Astrocyte (in vitro differentiated cells and primary cell): ENCODE measurements at places on chromosomes 6 and 20. TPM values are rescaled to one million over a fixed set of nuclear protein-coding genes. Genes with fewer than 3 reads are reported as not detected.

DNA sequence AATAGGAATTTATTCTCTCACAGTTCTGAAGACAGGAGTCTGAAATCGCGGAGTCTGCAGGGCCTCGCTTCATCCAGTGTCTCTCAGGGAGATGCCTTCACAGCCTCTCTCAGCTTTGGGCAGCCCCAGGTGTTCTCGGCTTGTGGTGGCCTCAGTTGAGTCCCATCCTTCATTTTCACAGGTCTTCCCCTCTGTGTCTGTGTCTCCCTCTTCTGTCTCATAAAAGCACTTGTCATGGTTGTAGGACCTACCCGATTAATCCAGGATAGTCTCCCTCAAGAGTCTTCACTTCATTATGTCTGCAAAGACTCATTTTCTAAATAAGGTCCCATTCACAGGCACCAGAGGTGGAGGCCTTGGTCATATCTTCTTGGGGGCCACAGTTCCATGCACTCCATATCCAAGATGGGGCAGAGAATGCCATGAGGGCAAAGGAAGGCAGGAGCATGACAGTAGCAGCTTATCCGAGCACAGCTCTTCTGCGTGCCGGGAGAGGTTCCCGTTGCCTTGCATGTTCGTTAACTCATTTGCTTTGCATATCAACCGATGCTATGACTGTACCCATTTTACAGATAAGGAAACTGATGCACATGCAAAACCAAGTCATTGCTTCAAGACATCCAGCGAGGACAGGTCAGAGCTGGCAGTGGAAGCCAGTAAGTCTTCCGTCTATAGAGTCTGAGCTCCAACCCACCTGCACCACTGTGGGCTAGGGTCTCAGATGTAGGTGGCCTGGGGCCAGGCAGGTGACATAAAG, 363.8 kb upstream of the SULF2 start:
- no peaks in the 10 kb centered on the region for H3K4me1 ChIP-seq
- no peak overlapping the region for H3K4me3 ChIP-seq
- peaks cover 33% of the 10 kb centered on the region for H3K27me3 ChIP-seq

DNA sequence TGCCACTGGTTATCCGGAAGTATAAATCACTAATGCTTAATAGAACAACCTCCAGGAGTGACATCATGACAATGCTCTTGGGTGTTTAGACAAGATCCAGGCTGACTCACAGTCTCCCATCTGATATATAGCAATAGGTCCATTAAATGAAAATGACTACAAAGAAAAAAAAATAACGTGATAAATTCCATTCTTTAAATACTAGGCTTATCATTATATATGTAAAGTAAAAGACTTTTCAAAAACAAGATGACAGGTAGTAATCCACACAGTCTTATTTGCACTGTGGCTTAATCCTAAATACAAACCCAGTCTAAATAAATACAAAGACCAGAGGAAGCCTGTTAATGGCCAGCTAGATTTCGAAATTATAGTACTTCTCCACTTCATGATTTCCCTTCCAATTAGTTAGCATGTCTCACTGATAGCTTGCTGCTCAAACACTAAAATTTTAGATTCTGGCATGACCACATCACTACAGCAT, 149.1 kb upstream of the BEND3 start:
- H3K36me3 ChIP-seq: no peaks in the 10 kb centered on the region
- no peaks in the 10 kb centered on the region for H3K27me3 ChIP-seq
- no peak overlapping the region for H3K4me3 ChIP-seq
- H3K27ac ChIP-seq: no peak overlapping the region

DNA sequence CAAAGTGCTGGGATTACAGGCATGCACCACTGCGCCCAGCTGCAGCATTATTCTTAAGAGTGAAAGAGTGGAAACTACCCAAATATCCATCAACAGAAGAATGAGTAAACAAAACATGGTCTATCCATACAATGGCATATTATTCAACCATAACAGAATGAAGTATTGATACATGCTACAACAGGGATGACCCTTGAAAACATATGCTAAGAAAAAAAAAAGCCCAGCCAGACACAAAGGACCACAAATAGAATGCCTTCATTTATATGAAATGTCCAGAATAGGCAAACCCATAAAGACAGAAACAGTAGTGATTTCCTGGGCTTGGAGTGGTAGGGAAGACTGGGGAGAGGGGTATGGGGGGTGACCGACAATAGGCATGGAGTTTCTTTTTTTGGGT, 7.1 kb downstream of the TUBB2B start:
- no peak for DNase-seq

- H3K4me1 ChIP-seq: peaks cover 5% of the 10 kb centered on the region
- H3K27ac ChIP-seq: peak overlapping the region; percentile 61
- no peak for DNase-seq
- peaks cover 2% of the 10 kb centered on the region for H3K27me3 ChIP-seq
These were observed 18.8 kb upstream of the RALGAPA2 start for GRCh38 chr20:20731000-20731944.

DNA sequence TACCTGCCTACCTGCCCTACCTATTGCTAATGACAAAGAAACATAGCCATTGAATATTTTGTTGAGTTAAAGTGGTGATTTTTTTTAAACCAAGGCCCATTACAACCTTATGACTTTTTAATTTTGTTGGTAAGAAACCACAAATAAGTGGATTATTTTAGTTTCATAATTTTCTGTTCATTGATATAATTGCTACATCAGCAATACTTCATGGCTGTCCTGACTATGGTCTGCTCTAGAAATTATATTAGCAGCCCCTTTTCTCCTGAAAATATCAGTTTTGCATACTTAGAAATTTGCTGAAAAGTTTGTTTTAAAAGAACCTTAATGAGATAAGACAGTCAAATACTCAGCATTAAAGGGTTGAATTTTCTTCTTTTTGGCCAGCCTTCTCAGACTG, 106.5 kb downstream of the HIVEP1 start:
- peaks cover 22% of the 10 kb centered on the region for H3K36me3 ChIP-seq
- DNase-seq: no peak
- no peak overlapping the region for H3K4me3 ChIP-seq

The TNFRSF6B gene
- 2.0 and 2.8 TPM in 2 replicates for total RNA-seq

DNA sequence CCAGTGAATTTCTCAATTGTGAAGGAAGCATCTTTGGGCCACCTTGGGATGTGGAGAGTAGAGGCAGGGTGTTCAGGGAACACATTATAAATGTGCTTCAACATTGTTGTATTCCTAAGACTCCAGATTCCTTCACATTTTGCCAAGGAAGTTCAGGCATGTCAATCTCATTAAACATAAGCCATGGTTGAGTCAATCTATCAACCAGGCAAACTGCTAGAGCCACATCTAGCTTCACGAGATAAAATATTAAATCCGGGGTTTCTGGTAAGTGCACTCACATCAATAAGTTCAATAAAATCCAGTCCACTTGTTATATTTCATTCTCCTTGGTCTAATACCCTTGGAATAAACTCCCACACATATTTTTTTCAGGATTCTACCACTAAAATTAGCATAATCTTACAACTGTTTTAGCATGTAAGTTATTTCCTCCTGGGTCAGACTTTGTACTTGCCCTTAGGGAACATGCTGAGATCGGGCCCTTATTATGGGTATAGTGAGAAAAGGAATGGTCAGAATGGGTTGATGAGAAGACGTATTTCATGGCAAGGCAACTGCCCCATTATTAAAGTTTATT, 93.6 kb downstream of the ADTRP start:
- no peak overlapping the region for H3K4me3 ChIP-seq
- no peaks in the 10 kb centered on the region for H3K27me3 ChIP-seq
- H3K36me3 ChIP-seq: no peaks in the 10 kb centered on the region
- H3K27ac ChIP-seq: no peak overlapping the region

DNA sequence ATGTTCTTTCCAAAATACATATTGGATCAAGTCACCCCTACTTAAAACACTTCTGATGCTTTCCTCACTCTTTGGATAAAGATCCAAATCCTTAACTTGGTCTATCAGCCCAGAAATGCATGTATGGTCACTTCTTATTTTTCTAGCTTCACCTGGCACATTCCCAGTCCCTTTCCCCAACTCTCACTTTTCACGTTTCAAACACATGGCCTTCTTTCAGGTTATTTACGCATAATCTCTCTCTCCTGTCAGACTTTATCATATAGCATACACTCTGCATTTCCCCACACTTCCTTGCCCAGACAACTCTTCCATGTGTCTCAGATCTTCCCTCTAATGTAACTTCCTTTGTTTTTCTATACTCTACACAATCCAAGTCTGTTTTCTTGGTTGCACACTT, 12.8 kb downstream of the PHIP start:
- H3K27me3 ChIP-seq: no peaks in the 10 kb centered on the region
- H3K27ac ChIP-seq: no peak overlapping the region
- H3K36me3 ChIP-seq: peaks cover 3% of the 10 kb centered on the region
- DNase-seq: no peak

DNA sequence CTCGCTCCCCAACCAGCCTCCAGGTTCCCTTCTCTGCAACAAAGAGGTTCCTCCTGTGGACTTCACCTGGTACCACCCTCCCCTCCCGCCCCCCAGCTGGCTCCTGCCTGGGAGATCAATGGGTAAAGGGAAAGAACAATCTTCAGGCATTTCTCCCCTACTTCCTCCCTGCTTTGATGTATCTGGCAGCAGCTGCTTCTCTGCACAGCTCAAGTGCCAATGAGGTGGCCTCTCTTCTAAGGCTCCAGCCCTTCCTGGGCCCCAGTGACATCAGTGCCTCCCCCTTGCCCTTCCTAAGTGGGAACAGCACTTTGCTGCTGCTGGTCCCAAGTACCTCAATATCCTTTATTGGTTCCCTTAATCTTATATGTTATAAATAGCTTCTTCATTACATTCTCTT, 23.5 kb downstream of the MOCS1 start:
- no peak overlapping the region for H3K4me3 ChIP-seq
- no peak for DNase-seq
- no peaks in the 10 kb centered on the region for H3K27me3 ChIP-seq
- H3K36me3 ChIP-seq: no peaks in the 10 kb centered on the region
- H3K27ac ChIP-seq: no peak overlapping the region
- H3K4me1 ChIP-seq: no peaks in the 10 kb centered on the region

GRCh38 chr6:128676456-128676855, 156.1 kb upstream of the PTPRK start:
- no peaks in the 10 kb centered on the region for H3K36me3 ChIP-seq
- DNase-seq: no peak
- H3K4me3 ChIP-seq: no peak overlapping the region
- H3K27ac ChIP-seq: no peak overlapping the region

- DNase-seq: peak; percentile 70
- peaks cover 28% of the 10 kb centered on the region for H3K36me3 ChIP-seq
- no peak overlapping the region for H3K27ac ChIP-seq
- no peaks in the 10 kb centered on the region for H3K27me3 ChIP-seq
These were observed 44.1 kb downstream of the NKX2-4 start for GRCh38 chr20:21353236-21353635.

DNA sequence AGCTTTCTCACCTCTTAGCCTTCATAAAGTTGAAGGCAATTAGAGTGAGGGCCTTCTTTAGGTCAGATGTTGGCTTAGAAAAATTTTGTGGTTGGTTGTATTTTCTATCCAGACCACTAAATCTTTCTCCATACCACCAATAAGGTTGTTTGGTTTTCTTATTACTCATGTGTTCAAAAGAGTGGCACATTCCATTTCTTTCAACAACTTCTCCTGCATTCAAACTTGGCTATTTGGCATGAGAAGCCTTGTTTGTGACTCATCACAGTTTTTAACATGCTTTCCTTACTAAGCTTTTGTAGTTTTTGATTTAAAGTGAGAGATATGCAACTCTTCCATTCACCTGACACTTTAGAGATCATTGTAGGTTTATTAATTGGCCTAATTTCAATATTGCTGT, 949.6 kb downstream of the TBC1D32 start:
- peaks cover 2% of the 10 kb centered on the region for H3K27me3 ChIP-seq
- H3K4me3 ChIP-seq: no peak overlapping the region
- peak; percentile 56 for DNase-seq
- H3K27ac ChIP-seq: no peak overlapping the region
- no peaks in the 10 kb centered on the region for H3K4me1 ChIP-seq

- H3K36me3 ChIP-seq: no peaks in the 10 kb centered on the region
- H3K4me3 ChIP-seq: no peak overlapping the region
- no peaks in the 10 kb centered on the region for H3K4me1 ChIP-seq
These were observed 146.5 kb downstream of the CDKAL1 start for GRCh38 chr6:20680697-20681165.

GRCh38 chr6:64817525-64817924, 889.5 kb downstream of the EYS start:
- no peak overlapping the region for H3K4me3 ChIP-seq
- no peaks in the 10 kb centered on the region for H3K4me1 ChIP-seq
- no peaks in the 10 kb centered on the region for H3K36me3 ChIP-seq
- no peak for DNase-seq
- H3K27ac ChIP-seq: no peak overlapping the region
- no peaks in the 10 kb centered on the region for H3K27me3 ChIP-seq

GRCh38 chr20:63206878-63207277, 9.1 kb downstream of the YTHDF1 start:
- H3K27me3 ChIP-seq: no peaks in the 10 kb centered on the region
- no peak overlapping the region for H3K27ac ChIP-seq
- no peak overlapping the region for H3K4me3 ChIP-seq
- peaks cover 57% of the 10 kb centered on the region for H3K36me3 ChIP-seq
- DNase-seq: peak; percentile 41

- no peaks in the 10 kb centered on the region for H3K36me3 ChIP-seq
- H3K4me3 ChIP-seq: no peak overlapping the region
- H3K27ac ChIP-seq: no peak overlapping the region
- DNase-seq: no peak
- no peaks in the 10 kb centered on the region for H3K27me3 ChIP-seq
- no peaks in the 10 kb centered on the region for H3K4me1 ChIP-seq
These were observed 298.4 kb downstream of the TRDN start for GRCh38 chr6:123338394-123338793.

GRCh38 chr20:16415071-16416053, 157.9 kb downstream of the KIF16B start:
- no peak overlapping the region for H3K4me3 ChIP-seq
- no peaks in the 10 kb centered on the region for H3K36me3 ChIP-seq
- no peaks in the 10 kb centered on the region for H3K27me3 ChIP-seq
- no peak overlapping the region for H3K27ac ChIP-seq
- no peaks in the 10 kb centered on the region for H3K4me1 ChIP-seq
- DNase-seq: no peak

The LPA gene
- total RNA-seq: not detected in 2 replicates

The BACH2 gene
- 12.6 and 17.5 TPM in 2 replicates for total RNA-seq

- H3K27me3 ChIP-seq: no peaks in the 10 kb centered on the region
- no peaks in the 10 kb centered on the region for H3K36me3 ChIP-seq
- H3K27ac ChIP-seq: no peak overlapping the region
- no peaks in the 10 kb centered on the region for H3K4me1 ChIP-seq
These were observed 188.8 kb downstream of the CD83 start for GRCh38 chr6:14306151-14306906.

The TULP1 gene
- total RNA-seq: not detected in 2 replicates
